ENCODE measurements at places on chromosomes 1 and 21. TPM values are rescaled to one million over a fixed set of nuclear protein-coding genes. Genes with fewer than 3 reads are reported as not detected.

GRCh38 chr1:108154314-108154713, 45.8 kb downstream of the SLC25A24 start:
- DNase-seq: no peak

DNA sequence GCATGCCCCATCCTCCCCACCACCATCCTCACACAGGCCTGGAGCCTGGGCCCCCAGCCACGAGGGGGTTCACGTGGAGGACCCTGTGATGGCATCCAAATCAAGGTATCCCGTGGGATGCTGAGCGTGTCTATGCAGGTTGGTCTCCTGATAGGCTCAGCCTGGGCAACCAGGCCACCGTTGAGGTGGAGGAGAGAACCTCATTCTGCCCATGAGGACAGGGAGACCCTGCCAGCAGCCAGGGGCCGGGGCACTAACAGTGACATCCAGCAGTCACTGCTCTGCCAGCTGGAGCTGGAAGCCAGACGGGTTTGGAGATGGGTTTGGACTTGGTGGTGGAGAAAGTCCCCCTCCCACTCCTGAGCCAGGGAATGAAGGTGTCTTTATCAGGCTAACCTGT, 582.8 kb downstream of the MATN1 start:
- no peak for DNase-seq

- no peak for DNase-seq
These were observed 821 bp upstream of the KHDRBS1 start for GRCh38 chr1:32012709-32013385.

GRCh38 chr1:86705665-86705985, 1.2 kb downstream of the SH3GLB1 start:
- no peak for DNase-seq

DNA sequence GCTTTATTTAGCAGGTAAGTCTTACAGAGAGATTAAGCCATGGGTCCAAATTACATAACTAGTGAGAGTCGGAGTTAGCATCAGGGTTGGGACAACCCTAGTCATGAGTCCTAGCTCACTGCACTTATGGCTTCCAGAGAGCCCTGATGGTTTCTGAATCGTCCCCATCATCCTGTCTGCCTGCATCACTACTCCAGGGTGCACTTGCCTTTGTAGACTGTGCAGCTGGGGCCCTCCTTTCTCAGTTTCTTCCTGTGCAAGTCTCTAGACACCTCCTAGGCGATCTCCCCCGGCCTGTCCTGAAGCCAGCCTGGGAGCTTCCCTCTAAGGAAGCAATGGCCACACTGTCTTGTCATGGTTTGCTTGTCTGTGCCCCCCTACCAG, 37.1 kb downstream of the KIAA0040 start:
- DNase-seq: no peak

GRCh38 chr1:83802023-83802422, 196.9 kb downstream of the TTLL7 start:
- no peak for DNase-seq

DNA sequence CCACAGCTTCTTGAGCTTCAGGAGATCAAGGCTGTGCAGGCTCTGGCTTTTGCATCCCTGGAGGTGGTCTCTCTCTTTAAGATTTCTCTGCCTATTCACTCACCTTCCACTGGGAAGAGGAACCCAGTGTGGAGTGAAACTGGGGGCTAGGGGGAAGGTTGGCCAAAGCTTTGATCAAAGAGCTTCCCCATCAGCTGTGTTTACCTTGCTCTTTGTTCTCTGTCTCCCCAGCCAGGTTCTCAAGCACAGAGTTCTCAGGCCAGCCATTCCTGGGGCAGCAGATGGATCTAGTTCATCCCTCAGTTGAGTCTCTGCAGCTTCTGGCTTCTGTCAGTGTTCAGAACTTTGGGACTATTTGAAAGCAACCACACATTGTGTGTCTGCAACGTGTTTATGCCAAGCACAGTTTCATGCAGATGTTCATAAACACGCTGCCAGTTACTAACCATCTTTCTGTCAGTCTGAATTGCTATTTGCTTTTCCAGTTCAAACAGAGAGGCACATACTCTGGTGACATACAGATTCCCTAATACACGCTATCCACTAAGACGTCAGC, 17.2 kb upstream of the MRPS14 start:
- DNase-seq: no peak

GRCh38 chr1:243658594-243659105, 191.4 kb downstream of the AKT3 start:
- DNase-seq: no peak

DNA sequence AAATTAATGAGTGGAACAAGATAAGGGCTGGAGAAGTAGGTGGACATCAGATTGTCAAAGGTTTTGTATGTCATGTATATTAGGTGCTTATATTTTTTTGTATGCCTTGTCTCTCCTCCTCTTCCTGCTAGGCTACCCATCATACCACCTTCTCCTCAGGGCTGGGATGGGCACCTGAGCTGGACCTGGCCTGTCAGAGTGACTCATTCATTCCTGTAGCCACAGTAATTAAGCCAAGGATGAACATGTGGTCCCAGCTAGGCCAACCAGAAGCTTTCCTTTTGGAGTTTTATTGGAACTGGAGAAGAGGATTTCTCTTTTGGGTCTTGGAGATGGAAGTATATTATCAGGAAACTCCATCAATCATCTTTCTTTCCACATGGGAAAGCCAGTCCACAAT, 21.2 kb downstream of the PTGS2 start:
- DNase-seq: no peak

DNA sequence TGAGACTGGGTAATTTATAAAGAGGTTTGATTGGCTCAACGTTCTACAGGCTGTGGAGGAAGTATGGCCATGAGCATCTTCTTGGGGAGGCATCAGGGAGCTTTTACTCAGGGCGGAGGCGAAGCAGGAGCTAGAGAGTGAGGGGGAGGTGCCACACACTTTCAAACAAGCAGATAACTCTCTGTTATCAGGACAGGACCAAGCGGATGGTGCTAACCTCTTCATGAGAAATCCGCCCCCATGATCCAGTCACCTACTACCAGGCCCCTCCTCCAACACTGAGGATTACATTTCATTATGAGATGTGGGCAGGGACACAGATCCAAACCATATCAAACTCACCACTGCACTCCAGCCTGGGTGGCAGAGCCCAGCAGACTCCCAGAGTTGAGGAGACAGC, 11.5 kb upstream of the LRRC47 start:
- DNase-seq: no peak

GRCh38 chr1:66452982-66453381, 81.0 kb upstream of the SGIP1 start:
- DNase-seq: no peak

The SYNC gene
- 0.17 TPM for total RNA-seq

The HAPLN2 gene
- not detected for total RNA-seq

The DMRTA2 gene
- not detected for total RNA-seq

The SLC22A15 gene
- 3.7 TPM for total RNA-seq

The MYOCOS gene
- not detected for total RNA-seq

The MEX3A gene
- total RNA-seq: 52.4 TPM
